ENCODE measurements at places on chromosomes 1 and 21. TPM values are rescaled to one million over a fixed set of nuclear protein-coding genes. Genes with fewer than 3 reads are reported as not detected.

MMEL1 gene
- total RNA-seq = 0.82 TPM

HFM1 gene
- total RNA-seq = 1.7 TPM

BGLAP gene
- 0.30 TPM for total RNA-seq

CELA2A gene
- not detected for total RNA-seq

TDRD5 gene
- not detected for total RNA-seq

SLC35A3 gene
- total RNA-seq = 7.7 TPM

EPHB2 gene
- total RNA-seq = 2.0 TPM

UBE2J2 gene
- 36.9 TPM for total RNA-seq

GBP1 gene
- total RNA-seq = 5.7 TPM

MPL gene
- total RNA-seq = 0.82 TPM

PLCH2 gene
- 0.16 TPM for total RNA-seq

OR2L5 gene
- total RNA-seq = not detected

WNT3A gene
- total RNA-seq = not detected

MYOM3 gene
- total RNA-seq = 440 TPM

CLCA4 gene
- total RNA-seq = 0.27 TPM

CELA2B gene
- not detected for total RNA-seq

HSPA6 gene
- total RNA-seq = 0.58 TPM

CAPN9 gene
- total RNA-seq = 0.14 TPM

Measured in left ventricle myocardium inferior (tissue), 1 donor.